ENCODE measurements at places on chromosomes 7 and 10. TPM values are rescaled to one million over a fixed set of nuclear protein-coding genes. Genes with fewer than 3 reads are reported as not detected.

- no peak for DNase-seq
- no peak overlapping the region for H3K4me3 ChIP-seq
- no peaks in the 10 kb centered on the region for H3K4me1 ChIP-seq
Observed at GRCh38 chr7:24301703-24302102, 17.7 kb downstream of the NPY start.

RGR gene
- not detected for total RNA-seq

DNA sequence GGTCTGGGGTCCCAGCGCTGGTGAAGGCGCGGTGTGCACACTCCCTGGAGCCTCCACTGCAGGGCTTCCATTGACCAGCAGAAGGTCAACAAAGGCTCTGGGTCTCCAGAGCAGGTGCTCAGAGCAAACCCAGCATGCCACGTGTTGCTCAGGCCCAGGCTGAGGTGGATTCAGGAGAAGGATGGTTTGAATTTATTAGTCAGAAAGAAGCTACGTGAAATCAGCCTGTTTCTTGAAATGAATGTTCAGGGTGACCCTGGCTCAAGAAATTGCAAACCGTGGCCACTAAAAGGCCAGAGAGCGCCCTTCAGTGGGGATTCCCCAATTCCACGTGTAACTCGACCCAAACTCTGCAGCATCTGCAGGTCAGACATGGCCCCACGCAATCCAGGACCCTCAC lies 82.7 kb upstream of the PFKP start:
- H3K36me3 ChIP-seq, result no peaks in the 10 kb centered on the region
- H3K4me1 ChIP-seq, result peaks cover 10% of the 10 kb centered on the region

GRCh38 chr7:149573519-149573918 lies 75.9 kb upstream of the ZNF746 start:
- H3K4me3 ChIP-seq, result no peak overlapping the region
- no peak overlapping the region for H3K27ac ChIP-seq
- DNase-seq, result no peak
- H3K4me1 ChIP-seq, result no peaks in the 10 kb centered on the region
- H3K36me3 ChIP-seq, result peaks cover 6% of the 10 kb centered on the region

GRCh38 chr10:101762736-101763135 lies 13.2 kb downstream of the FGF8 start:
- H3K4me3 ChIP-seq, result no peak overlapping the region
- H3K27ac ChIP-seq, result no peak overlapping the region
- no peaks in the 10 kb centered on the region for H3K36me3 ChIP-seq
- no peaks in the 10 kb centered on the region for H3K27me3 ChIP-seq
- H3K4me1 ChIP-seq, result no peaks in the 10 kb centered on the region
- DNase-seq, result no peak

DNA sequence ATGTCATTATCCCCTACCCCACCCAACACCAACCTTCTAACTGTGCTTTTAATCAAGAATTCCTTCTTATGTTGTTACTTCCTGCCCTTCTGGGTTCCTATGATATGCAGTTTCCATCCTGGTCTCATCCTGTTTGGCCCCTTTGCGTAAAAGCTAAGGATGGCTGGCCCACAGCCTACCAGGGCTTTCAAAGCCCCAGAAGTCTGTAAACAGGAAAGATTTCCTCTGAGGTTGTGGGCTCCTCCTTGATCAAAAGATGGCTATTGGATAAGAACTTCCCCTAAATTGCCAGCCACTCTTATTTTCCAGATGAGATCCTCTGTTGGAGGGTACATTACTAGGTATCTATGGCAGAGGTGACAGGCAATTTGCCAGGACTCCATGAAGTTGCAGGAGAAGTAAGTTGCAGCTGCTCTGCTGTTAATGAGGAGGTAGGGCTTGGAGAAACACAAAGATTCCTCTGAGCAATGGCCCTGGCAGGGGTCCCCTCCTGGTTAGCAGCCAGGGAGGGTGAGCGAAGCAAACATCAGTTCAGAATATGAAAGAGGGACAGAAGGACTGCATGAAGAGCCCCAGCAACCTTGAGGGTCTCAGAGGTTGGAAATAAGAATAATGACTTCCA lies 32.1 kb downstream of the NRP1 start:
- H3K4me1 ChIP-seq, result peaks cover 8% of the 10 kb centered on the region
- H3K4me3 ChIP-seq, result no peak overlapping the region
- H3K27me3 ChIP-seq, result no peaks in the 10 kb centered on the region
- no peaks in the 10 kb centered on the region for H3K36me3 ChIP-seq

- no peak overlapping the region for H3K27ac ChIP-seq
- DNase-seq, result no peak
- H3K4me3 ChIP-seq, result no peak overlapping the region
- H3K4me1 ChIP-seq, result peaks cover 25% of the 10 kb centered on the region
- no peaks in the 10 kb centered on the region for H3K27me3 ChIP-seq
Observed at GRCh38 chr7:131090188-131090587, 237.5 kb upstream of the MKLN1 start.

SFTPA1 gene
- total RNA-seq, result not detected
